ENCODE measurements at places on chromosomes 12 and 14.

- DNase-seq: no peak
These were observed 1.6 kb downstream of the MFAP5 start for GRCh38 chr12:8661016-8661415.

DNA sequence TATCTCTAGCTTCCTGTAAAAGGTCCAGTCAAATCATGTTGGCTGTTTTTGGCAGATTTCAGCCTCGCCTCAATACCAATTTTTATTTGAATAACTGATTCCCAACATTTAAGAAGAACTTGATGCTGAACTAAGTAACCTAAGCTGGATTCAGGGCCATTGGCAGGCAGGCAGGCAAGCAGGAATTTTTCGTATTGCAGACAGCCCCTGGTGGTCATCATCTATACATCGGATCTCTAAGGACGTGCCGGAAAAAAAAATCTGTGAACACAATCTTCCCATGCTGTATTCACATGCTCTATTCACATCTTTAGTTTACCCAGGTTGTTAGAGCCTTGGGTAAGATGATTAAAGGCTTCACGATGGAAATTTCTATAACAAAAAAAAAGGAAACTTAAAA, 7.0 kb downstream of the VCPKMT start:
- no peak for DNase-seq

- DNase-seq: no peak
These were observed 82.4 kb downstream of the SLC25A21 start for GRCh38 chr14:37090026-37090425.

GRCh38 chr12:53500142-53500775, 824 bp upstream of the TARBP2 start:
- no peak for DNase-seq
